ENCODE measurements at places on chromosomes 2 and 18.

DNA sequence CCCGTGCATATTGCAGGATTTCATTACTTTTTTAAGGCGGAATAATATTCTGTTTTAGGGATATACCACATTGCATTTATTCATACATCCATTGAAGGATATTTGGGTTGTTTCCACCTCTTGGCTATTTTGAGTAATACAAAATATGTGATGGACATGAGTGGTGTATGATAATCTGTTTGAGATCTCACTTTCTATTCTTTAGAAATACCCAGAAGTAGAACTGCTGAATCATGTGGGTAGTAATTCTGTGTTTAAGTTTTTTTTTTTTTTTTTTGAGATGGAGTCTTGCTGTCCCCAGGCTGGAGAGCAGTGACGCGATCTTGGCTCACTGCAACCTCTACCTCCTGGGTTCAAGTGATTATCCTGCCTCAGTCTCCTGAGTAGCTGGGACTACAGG, 201.4 kb downstream of the NYAP2 start:
- DNase-seq = no peak

- no peak for DNase-seq
Measured at GRCh38 chr2:136225950-136226835, 108.2 kb upstream of the CXCR4 start.

- DNase-seq = no peak
Measured at GRCh38 chr18:21364471-21364870, 122.4 kb downstream of the GREB1L start.

DNA sequence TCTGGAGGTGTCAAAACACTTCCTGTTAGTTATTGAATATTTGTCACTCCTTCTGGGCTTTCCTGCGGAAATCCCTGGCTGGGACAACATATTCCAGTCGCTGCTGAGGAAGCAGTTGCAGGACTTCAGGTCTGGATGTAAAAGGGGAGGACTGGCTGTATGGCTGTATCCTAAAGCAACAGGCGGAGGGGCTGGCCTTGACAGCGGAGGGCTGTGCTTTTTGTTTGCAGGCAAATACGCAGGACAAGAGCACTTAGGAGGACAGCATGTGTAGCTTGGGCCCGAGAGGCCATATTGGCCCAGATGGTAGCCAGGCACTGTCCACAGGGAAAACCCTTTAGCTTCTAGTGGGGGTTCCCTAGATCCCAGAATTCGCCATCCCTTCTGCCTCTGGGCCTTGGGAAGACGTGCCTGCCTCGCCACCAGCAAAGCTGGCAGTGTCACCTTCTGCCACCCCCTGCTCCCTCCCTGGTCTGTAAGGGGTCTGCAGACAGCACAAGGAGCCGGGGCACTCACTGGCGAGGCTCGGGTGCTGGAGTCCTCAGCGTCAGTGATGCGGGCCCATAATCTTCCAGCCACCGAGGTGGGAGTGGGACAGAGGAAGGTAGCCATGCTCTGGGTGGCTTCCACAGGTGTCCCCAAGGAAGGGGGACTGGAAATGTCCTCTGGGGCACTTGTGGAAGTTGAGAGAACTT, 6.7 kb downstream of the NPPC start:
- no peak for DNase-seq

DNA sequence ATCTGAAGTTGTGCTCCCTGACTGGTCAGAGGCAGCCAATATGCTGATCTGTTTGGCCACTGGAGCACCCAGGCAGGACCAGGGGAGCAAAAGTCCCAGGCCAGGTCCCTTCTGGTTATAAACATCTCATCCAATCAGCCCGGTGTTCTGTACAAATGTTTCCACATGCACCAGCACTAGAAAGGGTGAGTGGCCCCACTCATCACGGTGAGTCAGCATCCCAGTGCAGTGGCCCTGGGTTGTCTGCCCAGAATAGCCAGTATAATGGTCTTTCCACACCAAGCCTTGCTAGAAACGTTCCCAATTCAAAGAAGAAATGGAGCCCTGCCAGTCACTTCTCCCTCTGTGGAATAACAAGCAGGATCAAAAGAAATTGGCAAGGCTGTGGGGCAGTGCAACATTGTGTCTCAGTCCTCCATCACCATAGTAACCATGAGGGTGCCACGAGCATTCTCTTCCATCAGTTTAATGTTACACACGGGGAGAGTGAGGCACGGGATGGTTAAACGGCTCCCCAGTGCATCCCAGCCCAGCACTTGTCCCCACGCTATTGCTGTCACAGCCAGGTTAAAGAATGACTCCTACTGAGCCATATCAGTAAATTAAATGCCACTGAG, 174.9 kb downstream of the SEPTIN10 start:
- peak; percentile 89 for DNase-seq

DNA sequence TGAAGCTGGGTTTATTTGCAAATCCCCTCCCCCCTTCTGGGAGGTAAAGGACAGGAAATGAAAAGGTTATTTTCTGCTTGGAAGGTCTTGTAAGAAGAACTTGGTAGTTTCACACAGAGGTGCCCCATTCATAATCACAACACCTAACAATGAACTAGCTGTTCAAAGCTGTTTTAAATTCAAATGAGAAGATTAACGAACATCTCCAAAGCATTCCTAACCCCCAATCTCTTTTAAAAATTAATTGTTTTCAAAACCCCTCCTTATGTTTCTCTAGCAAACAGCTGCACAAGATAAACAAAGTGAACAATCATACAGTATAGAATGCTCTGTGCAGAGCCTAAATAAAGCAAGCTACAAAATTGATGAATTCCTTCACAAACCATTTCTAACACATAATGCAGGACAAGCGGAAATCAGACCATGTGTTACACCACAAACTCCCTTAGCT, 271.4 kb downstream of the SATB2 start:
- peak; percentile 46 for DNase-seq

DNA sequence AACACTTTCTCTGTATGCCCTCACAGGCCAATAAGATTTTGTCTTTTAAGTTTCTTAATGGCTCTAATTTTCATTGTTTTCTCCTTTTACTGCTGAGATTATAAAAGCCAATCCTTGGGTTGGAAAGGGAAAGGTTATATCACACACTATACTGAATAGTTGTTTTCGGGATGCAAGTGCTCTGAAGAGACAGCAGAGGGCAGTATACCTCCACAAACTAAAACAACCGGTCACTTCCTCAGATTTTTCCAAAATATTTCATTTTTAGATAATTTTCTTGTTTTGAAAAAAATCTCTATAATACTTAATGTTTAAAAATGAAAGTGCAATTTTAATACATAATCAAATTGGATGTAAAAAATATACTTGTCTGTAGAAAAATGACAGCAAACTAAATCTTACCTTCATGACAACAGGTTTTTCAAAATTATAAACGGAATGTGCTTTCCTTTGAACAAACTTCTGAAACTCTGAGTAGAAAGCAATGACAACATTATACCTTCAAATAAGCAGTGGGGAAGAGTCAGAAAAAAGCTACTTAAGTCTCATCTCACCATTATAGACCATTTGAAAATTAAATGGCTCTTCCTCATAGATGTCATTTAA, 82.7 kb downstream of the ORC4 start:
- DNase-seq = peak; percentile 61

GRCh38 chr2:85421260-85422071, 3.0 kb downstream of the SH2D6 start:
- no peak for DNase-seq

- no peak for DNase-seq
Measured at GRCh38 chr18:48956356-48956755, 5.6 kb upstream of the SMAD7 start.

- DNase-seq = no peak
Measured at GRCh38 chr2:30730736-30731647, 76.3 kb downstream of the CAPN13 start.

DNA sequence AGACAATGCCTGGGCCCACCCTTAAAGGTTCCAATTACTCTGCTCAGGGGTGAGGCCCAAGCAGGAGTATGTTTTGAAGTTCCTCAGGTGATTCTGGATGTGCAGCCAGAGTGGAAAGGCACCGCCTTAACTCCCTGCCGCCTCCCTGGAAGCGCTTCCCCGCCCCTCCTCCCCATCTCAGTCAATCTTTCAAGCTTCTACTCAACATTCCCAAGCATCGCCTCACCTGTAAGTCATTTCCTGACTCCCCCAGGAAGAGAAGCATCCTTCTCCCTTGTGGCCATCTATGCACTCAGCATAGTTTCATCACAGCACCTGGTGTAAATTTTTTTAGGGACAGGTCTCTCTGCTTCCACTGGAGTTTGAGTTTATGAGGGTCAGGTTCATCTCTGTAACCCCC, 67.5 kb downstream of the MYL12B start:
- no peak for DNase-seq

DNA sequence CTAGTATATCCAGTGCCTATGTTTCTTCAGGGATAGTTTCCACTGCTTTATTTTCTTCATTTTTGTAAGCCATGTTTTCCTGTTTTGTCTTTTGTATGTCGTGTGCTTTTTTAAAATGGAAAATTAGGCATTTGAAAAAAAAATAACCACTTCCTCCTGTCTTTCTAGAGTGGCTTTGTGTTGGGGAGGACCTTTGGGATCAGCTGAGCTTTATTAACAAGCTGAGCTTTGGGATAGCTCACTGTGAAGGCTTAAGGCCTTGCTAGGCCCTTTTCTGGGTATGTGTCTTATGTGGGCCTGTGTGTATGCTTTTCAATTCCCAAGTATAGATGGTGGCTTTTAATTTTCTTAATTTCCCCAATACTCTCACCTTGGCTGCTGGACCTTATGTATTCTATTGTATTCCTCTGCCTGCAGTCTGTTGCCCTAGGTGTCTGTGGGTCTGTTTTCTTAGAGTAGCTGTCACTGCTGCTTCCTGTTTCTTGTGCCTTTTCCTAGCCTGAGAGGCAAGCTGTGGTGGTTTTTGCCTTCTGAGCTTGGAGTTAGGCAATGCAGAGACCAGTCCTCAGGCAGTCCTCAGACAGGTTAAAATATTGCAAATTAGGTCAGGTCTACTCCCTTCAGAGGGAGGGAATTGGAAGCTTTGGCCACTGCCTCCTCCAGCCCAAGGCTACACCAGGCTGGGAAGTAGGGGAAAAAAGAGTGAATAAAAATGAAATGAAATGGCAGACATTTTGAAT, 134.7 kb downstream of the LDLRAD4 start:
- no peak for DNase-seq

DNA sequence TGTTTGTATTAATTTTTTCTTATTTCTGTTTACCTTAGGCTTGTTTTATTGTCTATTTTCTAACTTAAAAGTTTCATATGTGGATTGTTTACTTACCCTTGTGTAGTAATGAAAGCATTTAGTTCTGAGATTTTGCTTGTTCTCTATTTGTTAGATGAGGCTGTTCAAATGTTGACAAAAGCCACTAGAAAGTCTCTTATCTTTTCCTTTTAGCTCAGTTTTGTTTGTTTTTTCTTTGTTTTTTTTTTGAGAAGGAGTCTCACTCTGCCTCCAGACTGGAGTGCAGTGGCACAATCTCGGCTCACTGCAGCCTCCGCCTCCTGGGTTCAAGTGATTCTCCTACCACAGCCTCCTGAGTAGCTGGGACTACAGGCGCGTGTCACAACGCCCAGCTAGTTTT, 30.9 kb downstream of the USP14 start:
- no peak for DNase-seq

- DNase-seq = no peak
Measured at GRCh38 chr2:170514140-170514539, 201.0 kb upstream of the SP5 start.

DNA sequence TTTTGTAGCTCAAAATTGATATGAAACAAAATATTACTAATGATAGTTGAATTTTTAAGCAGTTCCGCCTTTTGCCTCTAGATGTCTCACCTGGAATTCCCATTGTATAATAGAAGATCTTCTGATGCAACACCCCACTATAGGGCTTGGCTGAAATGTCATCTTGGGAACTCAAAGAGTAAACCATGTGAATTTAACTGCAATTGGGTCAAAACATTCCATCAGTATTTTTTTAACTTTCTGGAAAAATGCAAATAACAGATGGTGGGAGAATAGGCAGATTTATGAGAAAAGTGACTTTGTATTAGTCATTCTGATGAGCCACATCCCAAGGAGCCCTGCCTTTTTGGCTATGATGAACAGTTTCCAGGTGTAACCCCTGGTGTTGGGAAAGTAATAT, 489.9 kb downstream of the NYAP2 start:
- peak; percentile 75 for DNase-seq

GRCh38 chr2:15798701-15799431, 141.5 kb upstream of the MYCN start:
- DNase-seq = no peak

GRCh38 chr2:239153806-239154591, 246.8 kb downstream of the HDAC4 start:
- no peak for DNase-seq

- DNase-seq = no peak
Measured at GRCh38 chr2:231909631-231910030, 16.6 kb downstream of the NPPC start.

DNA sequence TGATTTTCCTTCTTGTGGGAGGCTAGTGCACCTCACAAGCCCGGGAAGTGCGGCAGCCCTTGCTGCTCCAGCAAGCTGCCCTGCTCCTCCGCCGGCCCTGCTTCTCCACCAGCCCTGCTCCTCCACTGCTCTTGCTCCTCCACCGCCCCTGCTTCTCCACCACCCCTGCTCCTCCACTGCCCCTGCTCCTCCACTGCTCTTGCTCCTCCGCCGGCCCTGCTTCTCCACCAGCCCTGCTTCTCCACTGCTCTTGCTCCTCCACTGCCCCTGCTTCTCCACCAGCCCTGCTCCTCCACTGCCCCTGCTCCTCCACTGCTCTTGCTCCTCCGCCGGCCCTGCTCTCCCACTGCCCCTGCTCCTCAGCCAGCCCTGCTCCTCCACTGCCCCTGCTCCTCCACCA, 95.6 kb downstream of the NDUFA10 start:
- DNase-seq = no peak

- DNase-seq = no peak
Measured at GRCh38 chr2:69576880-69577279, 66.7 kb downstream of the AAK1 start.

DNA sequence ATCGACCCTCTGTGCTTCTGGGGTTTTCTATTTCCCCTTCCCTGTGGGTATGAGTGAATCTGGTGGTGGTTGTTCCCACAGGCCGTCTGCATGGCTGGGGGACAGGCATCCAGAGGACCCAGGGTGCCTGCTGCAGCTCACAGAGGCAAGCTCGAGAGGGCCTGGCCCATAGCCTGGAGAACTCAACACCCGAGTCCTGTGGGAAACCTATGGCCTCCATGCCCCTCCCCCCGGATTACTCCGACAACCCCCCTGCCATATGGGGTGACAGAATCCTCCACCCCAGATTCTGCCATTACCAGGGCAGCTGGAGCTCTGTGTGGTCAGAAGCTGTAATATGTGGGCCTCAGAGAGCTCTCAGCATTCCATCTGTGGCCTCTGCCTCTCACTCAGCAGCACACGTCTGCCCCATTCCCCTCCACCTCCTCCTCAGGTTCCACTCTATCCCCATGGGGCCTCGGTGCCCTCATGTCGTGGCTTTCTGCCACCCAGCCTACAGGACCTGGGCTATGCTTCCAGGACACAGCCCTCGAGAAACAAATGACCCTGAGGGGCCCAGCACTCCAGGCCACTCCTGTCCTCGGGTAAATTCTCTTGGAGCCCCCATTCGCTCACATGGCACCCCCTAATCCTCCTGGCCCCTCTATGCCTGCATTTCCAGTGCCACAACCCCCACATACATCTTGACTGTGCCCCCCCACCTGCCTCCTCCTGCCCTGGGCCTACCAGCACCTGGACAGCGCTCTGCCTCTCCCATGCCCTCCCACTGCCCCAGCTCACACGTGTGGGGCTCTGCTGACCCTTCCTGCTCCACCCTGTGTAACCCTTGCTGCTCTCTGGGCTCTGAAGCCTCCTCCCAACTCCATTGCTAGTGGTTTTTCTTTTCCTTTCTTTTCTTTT, 3.6 kb downstream of the MZT2A start:
- no peak for DNase-seq

- DNase-seq = no peak
Measured at GRCh38 chr18:22173928-22174301, 4.5 kb downstream of the GATA6 start.

- no peak for DNase-seq
Measured at GRCh38 chr2:222754324-222754930, 83.0 kb downstream of the MOGAT1 start.

- no peak for DNase-seq
Measured at GRCh38 chr2:111691164-111691875, 192.7 kb downstream of the ANAPC1 start.

Data from brain (organoid and tissue), 16 donors.